GM10248 (cell line): ENCODE measurements at places on chromosomes 1 and 21.

DNA sequence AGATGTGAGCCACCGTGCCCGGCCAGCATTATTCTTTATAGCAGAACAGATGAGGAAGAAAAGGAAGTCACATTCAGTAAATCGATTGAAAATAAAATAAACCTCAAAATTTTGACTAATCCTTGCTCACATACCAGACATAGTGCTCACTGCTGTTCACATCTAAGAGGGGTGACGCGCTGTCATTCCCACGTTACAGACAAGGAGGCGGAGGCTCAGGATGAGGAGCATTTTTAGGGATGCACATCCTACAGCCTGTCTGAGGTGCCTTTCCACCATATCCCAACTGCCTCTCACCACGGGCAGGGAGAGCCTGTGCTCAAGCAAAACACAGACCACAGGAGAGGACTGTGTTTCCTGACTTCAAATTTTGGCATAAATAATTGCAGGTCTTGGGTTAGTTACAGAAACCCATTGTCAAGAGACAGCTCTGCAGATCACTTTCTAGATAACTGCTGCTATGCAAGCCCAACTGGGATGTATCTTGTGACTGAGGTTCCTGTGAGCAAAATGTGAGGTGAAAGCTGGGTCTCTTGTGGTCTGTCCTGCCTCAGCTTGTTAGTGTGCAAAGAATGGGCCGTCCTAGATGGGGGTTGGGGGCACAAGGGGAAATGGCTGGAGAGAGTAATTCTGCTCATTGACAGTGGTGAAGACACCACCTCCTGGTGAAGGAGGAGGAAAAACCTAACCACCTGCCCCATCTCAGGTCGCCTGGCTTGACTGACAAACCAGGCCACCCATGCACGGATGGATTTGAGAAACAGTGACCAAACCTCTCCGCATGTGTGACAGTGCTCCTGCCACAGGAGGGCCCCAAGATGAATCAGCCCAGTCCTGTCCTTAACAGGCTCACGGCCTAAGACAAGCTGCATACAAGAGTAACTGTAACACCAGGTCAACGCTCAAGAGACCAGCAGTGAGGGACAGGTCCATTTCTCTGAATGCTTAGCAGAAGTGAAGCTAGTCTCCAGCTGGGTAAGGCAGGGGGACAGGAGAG lies 8.2 kb downstream of the TNN start:
- peak; percentile 34 for DNase-seq

DNA sequence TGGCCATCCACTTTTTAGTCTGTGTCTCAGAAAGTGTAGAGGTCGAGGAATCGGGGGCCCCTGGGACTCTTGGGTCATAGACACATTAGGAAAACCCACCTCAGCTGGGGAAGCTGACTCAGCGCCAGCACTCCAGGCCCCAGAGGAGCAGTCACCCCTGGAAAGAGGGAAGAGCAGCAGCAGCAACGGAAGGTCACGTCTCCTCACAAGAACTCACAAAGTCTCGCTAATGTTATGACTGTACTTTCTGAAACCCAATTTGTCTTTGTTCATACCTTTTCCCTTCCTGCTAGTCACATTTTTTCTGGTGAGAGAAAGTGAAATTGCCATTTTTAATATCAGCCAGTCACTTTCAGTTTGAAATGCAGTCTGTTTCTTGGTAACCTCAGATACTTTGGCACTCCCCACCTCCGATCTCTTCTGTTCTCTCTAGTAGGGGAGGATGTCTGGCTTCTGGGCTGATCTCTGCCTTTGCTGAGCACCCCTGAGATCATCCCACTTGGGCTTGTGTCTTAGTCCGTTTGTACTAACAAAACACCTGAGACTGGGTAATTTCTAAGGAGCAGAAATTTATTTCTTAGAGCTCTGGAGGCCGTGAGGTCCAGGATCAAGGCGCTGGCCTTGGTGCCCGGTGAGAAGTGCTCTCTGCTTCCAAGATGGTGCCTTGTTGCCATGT lies 6.0 kb upstream of the NLRP3 start:
- peak; percentile 85 for DNase-seq

GRCh38 chr1:206557636-206558473 lies 50.5 kb downstream of the RASSF5 start:
- no peak for DNase-seq

GRCh38 chr1:37085393-37085792 lies 51.1 kb upstream of the GRIK3 start:
- DNase-seq: no peak

- peak; percentile 83 for DNase-seq
Observed at GRCh38 chr1:1799716-1800115, 21.4 kb upstream of the NADK start.

DNA sequence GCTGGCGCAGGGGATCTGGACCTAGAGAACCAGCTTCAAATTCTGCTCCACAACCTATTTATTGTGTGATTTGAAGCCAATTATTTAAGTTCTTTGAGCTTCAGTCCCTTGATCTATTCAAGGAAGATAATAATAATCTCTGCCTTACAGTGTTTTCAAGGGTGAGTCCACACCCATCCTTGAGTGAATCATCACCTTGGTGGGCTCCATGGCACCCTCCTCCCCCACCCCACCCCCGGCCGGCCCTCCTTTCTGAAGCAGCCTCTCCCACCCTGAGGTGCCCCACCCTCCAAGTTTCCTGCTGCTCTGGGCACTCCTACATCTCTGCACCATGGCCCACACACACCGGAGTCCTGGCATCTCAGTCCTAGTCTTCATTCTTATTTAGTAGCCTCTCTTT lies 38.3 kb downstream of the TCP10L start:
- no peak for DNase-seq

GRCh38 chr1:19785660-19786059 lies 14.1 kb downstream of the TMCO4 start:
- no peak for DNase-seq

DNA sequence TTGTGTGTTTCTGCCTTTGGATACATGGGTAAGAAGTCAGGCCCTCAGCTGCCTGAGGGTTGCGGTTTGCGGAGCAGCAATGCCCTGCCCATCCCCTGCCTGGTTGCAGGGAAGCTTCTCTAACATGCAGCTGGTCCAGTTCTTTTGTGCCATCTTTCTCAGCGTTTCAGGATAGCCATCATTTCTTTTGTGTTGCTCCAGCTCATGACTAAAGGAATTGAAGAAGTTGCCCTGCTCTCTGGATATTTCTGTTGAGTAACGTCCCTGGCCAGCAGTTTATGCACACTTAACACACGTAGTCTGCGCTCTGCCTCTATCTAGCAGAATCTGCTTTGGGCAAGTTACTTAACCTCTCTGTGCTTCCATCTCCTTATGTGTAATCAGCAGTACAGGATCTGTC lies 62.1 kb downstream of the DOP1B start:
- no peak for DNase-seq

DNA sequence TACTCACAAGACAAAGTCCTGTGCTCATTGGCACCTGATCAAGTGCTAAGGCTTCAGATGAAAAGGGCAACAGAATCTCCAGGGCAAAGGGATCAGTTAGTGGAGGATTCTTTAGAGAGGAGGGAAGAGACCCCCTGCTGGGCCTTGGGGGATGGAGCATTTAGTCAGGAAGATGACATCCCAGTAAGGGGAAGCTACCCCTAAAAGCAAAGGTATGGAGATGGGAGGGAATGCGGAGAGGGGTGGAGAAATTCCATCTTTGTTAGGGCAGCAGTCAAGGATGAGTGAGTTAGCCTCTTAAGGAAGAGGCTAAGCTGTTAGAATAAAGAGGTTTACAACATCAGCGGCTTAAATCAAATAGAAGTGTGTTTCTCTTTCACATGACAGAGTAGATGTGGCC lies 67.4 kb downstream of the ST6GALNAC3 start:
- no peak for DNase-seq

- DNase-seq: no peak
Observed at GRCh38 chr1:98929437-98929836, 75.2 kb downstream of the PLPPR5 start.

- no peak for DNase-seq
Observed at GRCh38 chr1:224494343-224494742, 59.7 kb upstream of the WDR26 start.

GRCh38 chr1:180249725-180250498 lies 19.8 kb downstream of the LHX4 start:
- no peak for DNase-seq

GRCh38 chr1:92957030-92957734 lies 4.1 kb downstream of the DIPK1A start:
- DNase-seq: peak; percentile 41

GRCh38 chr1:184160236-184160635 lies 108.7 kb downstream of the TSEN15 start:
- DNase-seq: no peak

- DNase-seq: no peak
Observed at GRCh38 chr1:25688390-25689119, 72.0 kb downstream of the MAN1C1 start.

DNA sequence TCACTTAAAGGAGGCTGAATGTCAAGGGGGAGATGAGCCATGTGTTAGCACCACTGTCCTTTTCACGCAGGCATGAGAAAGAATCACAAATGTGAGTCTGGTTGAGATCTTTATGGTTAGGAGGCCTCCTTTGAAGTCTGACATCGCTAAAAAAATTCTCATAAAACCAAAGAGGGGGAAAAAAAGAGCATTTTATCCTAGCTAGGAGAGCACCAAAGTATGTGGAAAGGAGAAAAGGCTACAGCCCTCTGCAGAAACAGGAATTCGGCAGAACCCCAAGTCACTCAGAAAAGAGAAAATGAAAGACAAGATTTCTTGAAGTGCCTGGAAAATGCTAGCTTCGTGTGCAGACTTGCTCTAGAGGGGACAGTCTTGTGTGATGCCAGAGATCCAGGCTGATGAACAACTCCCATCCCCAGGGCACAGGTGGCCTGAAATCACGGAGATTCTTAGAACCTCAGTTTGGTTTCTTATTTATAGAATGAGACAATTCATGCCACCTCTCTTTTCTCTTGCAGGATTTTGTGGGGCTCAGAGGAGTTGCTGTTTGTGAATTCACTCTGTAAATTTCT lies 61.5 kb downstream of the RUNX1 start:
- DNase-seq: no peak

- no peak for DNase-seq
Observed at GRCh38 chr1:11648732-11649158, 5.5 kb downstream of the FBXO2 start.

- DNase-seq: no peak
Observed at GRCh38 chr1:181318858-181319235, 164.5 kb upstream of the CACNA1E start.

DNA sequence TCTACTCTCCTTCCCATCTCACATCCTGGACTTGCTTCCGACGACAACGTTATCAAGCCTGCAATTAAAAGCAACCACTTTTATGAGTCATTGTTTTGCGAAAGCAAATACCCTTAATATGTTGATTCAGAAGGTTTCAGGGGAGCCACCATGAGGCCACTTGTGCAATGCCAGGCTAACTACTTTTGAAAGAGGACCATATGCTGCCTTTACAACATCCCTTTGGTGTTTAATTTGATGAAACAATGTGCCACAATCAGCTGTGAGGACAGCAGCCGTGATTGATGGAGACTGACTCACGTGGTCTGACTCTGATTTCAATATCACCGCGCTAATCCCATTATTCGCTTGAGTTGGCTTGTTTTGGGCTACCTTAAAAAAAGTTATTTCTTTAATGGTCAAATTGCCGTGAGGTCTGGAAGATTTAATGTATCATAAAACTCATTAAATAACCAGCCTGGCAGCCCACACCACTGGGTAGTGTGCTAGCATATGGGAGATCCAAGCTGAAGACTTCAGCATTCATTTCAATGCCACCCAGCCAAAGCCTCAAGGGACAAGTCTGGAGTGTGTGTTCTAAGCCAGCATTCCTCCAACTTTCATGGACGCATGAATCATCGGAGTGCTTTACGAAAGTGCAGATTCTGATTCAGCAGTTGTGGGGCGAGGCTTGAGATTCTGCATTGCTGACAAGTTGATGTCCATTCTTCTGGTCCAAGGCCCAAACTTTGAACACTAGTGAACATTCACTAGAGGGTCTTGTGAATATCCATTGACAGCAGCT lies 73.3 kb upstream of the PAXBP1 start:
- DNase-seq: no peak

DNA sequence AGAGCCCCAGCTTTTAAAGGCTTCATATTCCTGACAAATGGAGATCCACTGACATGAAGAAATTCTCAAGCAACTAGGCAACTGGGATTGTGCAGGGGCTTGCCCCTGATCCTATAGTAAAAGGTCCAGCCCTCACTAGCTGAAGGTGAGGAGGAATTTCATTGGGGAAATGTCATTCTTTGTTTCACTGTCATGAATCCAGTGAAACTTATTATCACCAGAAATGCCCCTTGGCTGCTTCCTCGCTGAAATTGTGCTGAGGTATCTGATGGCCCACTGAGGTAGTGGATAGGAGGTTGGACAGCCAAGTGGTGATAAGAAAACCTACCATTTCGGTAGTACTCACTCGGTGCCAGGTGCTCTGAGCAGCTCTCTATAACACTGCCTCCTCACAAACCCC lies 36.2 kb downstream of the CCN1 start:
- no peak for DNase-seq

GRCh38 chr1:47624531-47624930 lies 186.7 kb downstream of the FOXD2 start:
- no peak for DNase-seq

- DNase-seq: no peak
Observed at GRCh38 chr1:163875200-163875926, 553.6 kb downstream of the NUF2 start.

- no peak for DNase-seq
Observed at GRCh38 chr1:25527226-25527846, 16.1 kb upstream of the LDLRAP1 start.

- no peak for DNase-seq
Observed at GRCh38 chr1:162857850-162858249, 3.1 kb downstream of the CCDC190 start.

DNA sequence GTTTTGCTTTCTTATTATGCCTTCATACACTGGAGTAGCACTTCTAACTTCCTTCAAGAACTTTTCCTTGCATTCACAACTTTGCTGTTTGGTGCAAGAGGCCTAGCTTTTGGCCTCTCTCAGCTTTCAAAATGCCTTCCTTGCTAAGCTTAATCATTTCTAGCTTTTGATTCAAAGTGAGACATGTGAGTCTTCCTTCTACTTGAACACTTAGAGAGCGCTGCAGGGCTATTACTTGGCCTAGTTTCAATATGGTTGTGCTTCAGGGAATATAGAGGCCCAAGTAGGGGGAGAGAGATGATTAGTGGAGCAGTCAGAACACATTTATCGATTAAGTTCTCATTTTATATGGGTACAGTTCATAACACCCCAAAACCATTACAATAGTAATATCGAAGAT lies 12.4 kb downstream of the ANGEL2 start:
- DNase-seq: no peak

DNA sequence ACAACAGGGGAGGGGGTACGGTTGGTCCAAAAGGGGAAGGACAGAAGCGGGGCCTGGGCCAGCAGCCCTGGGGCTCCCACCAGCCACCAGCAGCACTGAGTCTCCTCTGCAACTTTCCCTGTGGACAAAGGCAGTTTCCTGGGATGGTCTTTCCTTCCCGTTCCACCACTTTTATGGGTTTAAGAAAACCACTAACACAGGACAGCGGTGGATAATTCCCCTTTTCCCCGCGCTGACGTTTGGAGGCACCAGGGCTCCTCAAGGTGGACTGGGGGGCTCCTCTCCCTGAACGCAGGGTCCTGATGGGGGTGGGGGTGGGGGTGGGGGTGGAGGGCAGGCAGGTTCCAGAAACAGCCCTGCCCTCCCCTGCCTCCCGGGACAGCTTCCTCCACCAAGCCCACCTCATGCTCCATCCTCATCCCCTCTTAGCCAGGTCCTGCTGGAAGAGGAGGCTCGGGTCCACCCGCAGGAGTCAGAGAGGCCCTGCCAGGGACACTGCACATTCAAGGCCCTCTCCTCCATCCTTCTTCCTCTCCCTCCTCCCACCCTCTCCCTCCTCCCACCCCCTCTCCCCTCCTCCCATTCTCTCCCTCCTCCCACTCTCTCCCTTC lies 4.8 kb upstream of the COL6A1 start:
- DNase-seq: no peak

- no peak for DNase-seq
Observed at GRCh38 chr1:106620521-106620954, 435.9 kb upstream of the PRMT6 start.
